ENCODE measurements at places on chromosomes 4 and X.

- no peak for DNase-seq
Observed at GRCh38 chr4:61541459-61541858, 341.3 kb downstream of the ADGRL3 start.

- no peak for DNase-seq
Observed at GRCh38 chrX:44234116-44234515, 109.4 kb downstream of the EFHC2 start.

GRCh38 chr4:33255094-33255493 lies 2534.9 kb downstream of the PCDH7 start:
- DNase-seq = no peak

GRCh38 chr4:125741825-125742452 lies 427.2 kb downstream of the FAT4 start:
- DNase-seq = no peak

DNA sequence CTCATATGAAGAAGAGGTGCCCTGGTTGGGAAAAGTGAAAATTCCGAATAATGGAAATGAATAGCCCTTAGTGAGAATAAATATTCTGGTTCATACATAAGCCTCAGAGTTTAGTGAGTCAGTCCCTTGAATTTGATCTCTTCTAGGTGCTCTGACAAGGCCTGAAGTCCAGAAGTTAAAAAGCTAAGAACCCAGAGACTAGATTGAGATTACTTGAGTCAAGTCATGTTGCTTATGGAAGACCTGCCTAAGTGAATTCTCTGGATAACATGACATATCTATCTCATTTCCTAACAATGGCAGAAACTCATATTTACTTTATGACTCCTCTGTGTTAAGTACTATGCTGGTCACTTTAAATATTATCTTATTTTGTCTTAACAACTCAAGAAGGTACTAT lies 10.5 kb upstream of the PRSS48 start:
- no peak for DNase-seq

GRCh38 chr4:185585211-185585610 lies 49.9 kb upstream of the PDLIM3 start:
- DNase-seq = no peak

Data from CD4-positive, alpha-beta T cell treated with Interleukin-21 for 1 hour (primary cell).